ENCODE measurements at places on chromosomes 3 and 15.

- DNase-seq = no peak
Measured at GRCh38 chr3:29934751-29935150, 653.9 kb downstream of the RBMS3 start.

DNA sequence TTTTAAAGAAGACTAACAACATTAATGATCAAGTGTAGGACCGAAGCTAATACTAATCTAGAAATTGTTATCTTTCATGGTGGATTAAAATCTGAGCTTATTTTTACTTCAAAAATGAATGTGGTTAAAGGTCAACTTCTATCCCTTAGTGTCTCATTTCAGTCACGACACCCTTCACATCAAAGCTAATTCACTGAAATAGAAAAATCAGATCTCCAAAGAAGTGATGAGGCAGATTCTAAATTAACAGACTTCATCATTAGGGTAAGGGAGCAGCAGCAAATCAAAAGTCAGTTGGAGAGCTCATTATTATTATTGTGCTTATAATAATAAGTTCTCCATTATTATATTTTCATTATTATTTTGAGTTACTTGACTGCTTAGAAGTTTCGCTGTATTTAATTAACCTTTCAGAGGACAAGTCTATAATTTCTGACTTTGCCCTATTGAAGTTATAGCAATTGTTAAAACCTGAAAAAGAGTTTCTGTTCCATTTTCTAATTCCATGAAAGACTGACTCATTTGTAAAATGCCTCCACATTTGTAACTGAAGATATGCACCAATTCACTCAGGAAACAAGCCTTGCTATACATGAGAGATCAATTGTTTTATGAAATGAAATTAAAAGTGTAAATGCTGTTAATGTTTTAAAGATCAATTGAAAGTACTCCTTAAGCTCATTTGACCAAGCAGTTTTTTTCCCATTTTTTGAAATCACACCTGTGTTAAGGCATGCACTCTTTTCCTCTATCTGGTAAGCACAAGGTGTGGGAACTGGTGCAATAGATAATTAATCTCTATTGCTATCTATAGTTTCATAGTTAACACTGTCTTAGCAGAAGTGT lies 23.1 kb upstream of the CMC1 start:
- no peak for DNase-seq

DNA sequence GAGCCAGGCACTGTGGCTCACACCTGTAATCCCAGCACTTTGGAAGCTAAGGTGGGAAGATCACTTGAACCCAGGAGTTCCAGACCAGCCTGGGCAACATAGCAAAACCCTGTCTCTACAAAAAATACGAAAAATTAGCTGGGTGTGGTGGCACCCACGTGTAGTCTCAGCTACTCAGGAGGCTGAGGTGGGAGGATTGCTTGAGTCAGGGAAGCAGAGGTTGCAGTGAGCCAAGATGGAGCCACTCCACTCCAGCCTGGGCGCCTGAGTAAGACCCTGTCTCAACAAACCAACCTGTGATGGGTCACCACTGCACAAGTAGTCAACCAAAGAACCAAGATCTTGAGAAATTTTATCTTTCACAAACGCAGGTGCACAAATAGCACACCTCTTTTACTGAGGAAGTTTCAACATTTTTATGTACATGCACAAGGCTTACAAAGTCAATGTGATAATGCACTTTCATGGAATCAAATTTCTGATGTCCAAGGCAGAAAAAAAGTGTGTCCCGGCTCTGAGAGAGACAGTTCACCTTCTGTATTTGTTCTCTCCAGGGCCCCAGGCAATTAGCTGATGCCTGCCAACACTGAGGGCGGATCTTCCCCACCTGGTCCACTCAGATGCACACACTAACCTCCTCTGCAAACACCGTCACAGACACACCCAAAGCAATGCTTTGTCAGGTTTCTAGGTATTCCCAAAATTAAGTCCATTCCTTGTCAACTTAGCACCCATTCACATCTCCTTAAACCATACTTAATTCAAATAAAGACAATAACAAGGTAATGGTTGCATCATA lies 12.4 kb downstream of the ACAA1 start:
- no peak for DNase-seq

DNA sequence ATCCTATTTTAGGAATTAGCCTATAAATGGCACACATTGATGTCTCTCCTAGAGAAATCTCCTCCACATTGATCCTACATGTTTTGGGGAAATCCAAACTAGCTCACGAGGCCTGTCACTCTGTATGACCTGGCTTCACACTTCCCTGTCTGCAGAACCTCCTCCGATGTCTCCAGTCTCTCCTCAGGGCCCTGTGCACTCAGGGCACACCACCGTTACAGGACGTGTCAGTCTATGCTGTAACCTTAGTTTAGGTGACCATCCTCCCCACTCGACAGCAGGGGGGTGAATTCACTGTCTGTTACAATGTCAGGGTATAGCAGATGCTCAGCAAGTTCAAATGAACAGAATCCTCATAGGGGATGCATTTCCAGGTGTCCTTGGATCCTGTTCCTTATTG lies 249.1 kb downstream of the OCA2 start:
- DNase-seq = no peak

DNA sequence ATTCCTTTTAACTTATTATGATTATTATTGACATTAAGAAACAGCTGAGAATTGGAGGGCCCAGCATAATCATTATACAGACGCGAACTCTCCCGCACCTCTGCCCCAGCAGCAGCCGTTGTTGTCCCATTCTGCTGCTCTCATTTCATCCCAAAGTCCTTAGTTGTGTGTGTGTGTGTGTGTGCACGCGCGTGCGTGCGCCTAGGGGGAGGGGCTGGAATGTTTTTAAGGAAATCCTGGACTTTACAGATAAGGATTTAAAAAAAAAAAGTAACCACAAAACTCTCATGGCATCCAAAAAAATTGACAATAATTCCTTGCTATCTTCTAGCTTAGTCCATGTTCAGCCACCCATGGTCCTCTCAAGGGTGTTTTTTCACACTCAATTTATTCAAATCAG lies 134.2 kb downstream of the WNT7A start:
- no peak for DNase-seq

- no peak for DNase-seq
Measured at GRCh38 chr3:11508346-11509172, 135.2 kb downstream of the VGLL4 start.

GRCh38 chr3:106261396-106261795 lies 392.6 kb upstream of the CBLB start:
- no peak for DNase-seq

- DNase-seq = no peak
Measured at GRCh38 chr3:129645286-129645685, 38.8 kb upstream of the PLXND1 start.

- DNase-seq = no peak
Measured at GRCh38 chr3:124867511-124867910, 19.7 kb downstream of the ITGB5 start.

GRCh38 chr3:44198284-44199269 lies 43.1 kb upstream of the TOPAZ1 start:
- peak; percentile 76 for DNase-seq

DNA sequence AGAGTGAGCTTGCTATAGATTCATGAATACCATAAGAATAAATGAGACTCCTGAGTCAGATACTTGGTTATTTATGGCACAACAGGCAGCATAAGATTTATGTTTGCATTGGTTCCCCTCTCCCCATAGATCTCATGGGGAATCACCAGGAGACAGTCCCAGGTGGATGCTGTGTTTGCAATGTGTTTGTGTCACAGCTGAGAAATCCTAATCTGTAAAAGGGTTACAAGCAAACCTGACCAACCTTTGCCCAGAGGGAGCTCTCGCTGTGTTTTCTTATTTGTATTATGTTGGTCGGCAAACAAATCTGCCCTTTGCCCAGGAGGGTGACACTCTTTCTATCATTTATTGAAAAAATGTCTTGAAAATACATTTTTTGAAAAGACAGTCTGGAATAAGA lies 236.2 kb downstream of the ZPLD1 start:
- DNase-seq = no peak

DNA sequence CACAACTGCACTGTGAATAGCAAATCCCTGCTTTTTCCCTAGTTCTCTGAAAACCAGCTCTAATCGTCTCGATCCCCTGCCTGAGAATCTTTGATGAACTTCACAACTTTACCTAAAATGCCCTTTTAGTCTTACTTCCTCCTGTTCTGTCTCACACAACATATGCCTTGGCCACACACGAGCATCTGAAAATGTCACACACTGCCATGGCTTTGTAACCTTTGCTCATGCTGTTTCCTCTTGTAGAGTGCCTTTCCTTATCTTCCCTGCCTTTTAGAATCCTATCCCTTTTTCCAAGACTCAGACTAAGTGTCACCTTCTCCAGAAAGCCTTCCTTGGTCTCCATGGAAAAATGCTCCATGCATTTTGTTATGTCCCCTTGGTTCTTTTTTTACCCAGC lies 71.4 kb upstream of the HACD2 start:
- no peak for DNase-seq

DNA sequence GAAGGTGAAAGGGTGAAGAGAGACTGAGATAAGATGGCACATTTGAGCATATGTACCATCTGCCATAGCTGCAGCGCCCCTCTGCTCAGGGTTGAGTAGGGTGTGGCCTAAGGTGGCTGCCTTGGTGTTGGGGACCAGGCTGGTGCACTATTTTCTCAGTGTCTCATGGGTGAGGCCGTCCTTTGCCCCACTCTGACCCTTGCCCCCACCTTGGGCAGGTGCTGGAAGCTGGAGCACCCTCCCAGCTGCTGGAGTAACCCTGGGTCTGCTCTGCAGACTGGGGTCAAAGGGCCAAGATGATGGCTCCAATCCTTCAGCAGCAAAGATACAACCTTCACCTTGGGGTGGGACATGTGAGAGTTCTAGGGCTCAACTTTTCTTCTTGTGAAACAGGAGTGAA lies 69.2 kb downstream of the DAPK2 start:
- DNase-seq = no peak

GRCh38 chr3:73072634-73073033 lies 11.2 kb downstream of the EBLN2 start:
- no peak for DNase-seq

- no peak for DNase-seq
Measured at GRCh38 chr3:128998561-128998960, 2.5 kb upstream of the EFCC1 start.

DNA sequence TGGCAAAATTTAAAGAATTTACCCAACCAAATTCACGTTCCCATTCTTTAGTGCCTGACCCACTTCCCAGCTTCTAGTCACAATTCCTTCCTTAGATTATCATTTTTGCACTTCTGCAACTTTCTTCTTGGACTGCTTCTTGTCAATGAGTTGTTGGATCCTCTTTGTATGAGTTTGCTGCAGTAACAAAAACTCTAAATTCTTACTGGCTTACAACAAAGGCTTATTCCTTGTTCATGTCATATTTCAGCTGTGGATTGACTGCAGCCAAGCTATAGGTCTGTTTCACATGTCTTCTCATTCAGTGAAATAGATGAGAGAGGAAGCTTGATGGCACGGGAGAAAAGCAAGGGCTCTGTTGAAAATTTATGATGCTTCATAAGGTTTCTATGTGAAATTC lies 50.4 kb upstream of the TGFBR2 start:
- DNase-seq = no peak

GRCh38 chr3:168157903-168158302 lies 62.2 kb upstream of the GOLIM4 start:
- DNase-seq = no peak

DNA sequence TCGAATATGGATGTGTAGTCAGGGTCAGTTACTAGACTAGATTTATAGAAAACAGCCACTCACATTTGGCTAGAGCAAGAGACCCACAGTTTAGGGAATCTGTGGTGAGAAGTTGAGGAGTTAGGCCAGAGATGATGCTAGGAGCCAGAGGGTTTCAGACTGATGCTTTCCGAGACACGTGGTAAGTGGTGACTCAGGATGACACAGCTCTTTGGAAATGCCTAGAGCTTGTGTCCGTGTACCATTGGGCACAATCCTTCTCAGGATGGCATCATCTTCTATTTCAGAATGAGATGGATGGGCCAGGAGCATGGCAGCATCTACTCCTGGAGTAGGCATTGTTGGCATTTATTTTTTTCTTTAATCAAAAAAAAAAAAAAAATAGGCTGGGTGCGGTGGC lies 28.5 kb downstream of the PTPRG start:
- DNase-seq = no peak

DNA sequence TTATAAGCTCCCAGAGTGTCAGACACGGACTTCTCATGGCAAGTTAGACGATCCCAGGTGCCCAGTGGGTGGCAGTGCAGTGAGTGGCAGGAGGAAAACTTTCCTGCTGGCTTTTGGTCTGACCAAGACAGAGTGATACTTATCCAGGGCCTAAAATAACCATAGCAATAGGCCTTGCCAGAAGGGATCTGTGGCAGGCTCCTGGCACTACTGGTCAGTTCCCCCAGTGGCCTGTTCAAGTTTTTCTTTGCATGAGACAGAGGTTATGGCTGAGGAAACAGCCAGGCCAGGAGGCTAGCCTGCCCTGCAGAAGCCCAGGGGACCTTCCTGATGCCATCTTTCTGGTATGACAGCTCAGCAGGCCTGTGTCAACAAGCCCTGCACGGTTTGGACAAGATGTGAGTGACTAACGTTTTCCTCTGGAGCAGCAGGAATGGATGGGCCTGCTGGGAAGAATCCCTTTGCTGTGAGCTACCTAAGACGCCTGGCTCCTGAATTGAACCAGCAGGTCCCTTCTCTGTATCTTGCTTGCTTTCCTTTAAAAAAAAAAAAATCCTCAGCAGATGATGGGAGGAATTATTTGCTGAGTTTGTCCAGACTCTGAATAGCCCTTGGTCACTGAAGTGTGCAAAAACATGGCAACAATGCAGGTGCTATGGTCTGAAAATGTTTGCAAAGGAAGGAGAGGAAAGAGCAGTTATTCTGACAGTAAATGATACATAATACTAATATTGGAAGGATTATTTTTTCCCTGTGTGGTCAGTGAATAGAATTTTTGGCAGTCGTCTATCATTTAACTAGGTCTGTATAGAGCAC lies 18.0 kb downstream of the SCG5 start:
- no peak for DNase-seq

- no peak for DNase-seq
Measured at GRCh38 chr3:105653166-105653565, 215.6 kb downstream of the CBLB start.

DNA sequence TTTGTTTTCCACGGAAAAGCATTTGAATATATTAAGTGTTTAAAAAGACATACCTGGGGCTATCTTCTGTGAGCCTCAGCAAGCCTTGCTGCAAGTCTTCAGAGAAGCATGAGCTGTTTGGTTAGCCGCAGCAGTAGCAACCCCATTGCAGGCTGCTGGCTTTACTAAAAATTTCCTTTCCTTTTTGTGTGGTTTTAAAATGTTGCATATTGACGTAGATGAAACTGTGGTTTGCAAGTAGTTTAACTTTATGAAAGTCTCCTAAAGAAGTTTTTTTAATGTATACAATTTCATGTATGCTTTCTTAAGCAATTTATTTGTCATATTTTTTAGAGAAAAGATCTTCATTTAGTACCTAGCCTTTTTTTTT lies at the start of gene GPR171:
Gene GPR171 (minus strand): TSS at position 166 of the 370 bp plus-strand sequence. CDS start 3,830 bp downstream, outside the sequence.
- DNase-seq = peak; percentile 23

DNA sequence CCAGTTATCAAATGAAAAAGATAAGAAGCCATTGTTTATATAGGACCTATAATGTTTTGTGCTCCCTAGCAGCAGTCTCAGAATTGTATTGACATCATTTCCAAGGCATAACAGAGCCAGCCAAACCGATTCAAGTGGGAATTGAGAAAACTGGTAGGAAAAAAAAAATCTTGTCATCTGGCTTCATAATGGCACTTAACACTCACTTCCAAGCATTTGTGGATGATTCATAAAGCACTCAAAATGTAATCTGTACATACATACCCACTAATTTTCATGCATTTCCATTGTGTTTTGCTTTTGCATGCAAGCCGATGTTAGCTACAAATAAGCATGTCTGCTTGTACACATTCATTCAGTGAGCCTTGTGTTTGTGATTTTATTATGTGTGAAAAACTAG lies 18.6 kb upstream of the TRPC1 start:
- no peak for DNase-seq
